ENCODE measurements at places on chromosomes 13 and 19. TPM values are rescaled to one million over a fixed set of nuclear protein-coding genes. Genes with fewer than 3 reads are reported as not detected.
A peak's percentile ranks its signal among the peaks of the same experiment; 100 is the strongest.

Gene FIZ1
- total RNA-seq = 11.9 TPM

Gene FBN3
- not detected for total RNA-seq

Gene NXNL1
- total RNA-seq = not detected

Gene SIGLEC8
- total RNA-seq = not detected

GRCh38 chr19:1748115-1748872, 5.0 kb upstream of the ONECUT3 start:
- H3K27ac ChIP-seq = peak overlapping the region; percentile 88
- no peak for DNase-seq
- H3K36me3 ChIP-seq = no peaks in the 10 kb centered on the region
- H3K4me1 ChIP-seq = peaks cover 17% of the 10 kb centered on the region
- peaks cover 29% of the 10 kb centered on the region for H3K27me3 ChIP-seq

GRCh38 chr19:19059837-19060611, 3.8 kb upstream of the SLC25A42 start:
- H3K4me3 ChIP-seq = no peak overlapping the region
- no peak overlapping the region for H3K27ac ChIP-seq
- H3K27me3 ChIP-seq = peaks cover 1% of the 10 kb centered on the region
- H3K36me3 ChIP-seq = peaks cover 7% of the 10 kb centered on the region
- no peak for DNase-seq
- peaks cover 28% of the 10 kb centered on the region for H3K4me1 ChIP-seq

DNA sequence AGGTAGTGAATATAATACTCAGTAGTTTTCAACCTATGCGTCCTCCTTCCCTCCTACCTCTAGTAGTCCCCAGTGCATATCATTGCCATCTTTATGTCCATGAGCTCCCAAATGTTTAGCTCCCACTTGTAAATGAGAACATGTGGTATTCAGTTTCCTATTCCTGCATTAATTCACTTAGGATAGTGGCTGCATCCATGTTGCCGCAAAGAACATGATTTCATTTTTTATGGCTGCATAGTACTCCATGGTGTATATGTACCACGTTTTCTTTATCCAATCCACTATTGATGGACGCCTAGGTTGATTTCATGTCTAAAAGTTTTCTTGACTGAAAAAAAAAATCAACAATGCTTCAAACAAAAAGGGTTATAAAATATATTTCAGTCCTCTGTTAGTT, 303.4 kb upstream of the SGCG start:
- H3K36me3 ChIP-seq = no peaks in the 10 kb centered on the region
- no peaks in the 10 kb centered on the region for H3K27me3 ChIP-seq
- no peak for DNase-seq
- no peak overlapping the region for H3K27ac ChIP-seq

DNA sequence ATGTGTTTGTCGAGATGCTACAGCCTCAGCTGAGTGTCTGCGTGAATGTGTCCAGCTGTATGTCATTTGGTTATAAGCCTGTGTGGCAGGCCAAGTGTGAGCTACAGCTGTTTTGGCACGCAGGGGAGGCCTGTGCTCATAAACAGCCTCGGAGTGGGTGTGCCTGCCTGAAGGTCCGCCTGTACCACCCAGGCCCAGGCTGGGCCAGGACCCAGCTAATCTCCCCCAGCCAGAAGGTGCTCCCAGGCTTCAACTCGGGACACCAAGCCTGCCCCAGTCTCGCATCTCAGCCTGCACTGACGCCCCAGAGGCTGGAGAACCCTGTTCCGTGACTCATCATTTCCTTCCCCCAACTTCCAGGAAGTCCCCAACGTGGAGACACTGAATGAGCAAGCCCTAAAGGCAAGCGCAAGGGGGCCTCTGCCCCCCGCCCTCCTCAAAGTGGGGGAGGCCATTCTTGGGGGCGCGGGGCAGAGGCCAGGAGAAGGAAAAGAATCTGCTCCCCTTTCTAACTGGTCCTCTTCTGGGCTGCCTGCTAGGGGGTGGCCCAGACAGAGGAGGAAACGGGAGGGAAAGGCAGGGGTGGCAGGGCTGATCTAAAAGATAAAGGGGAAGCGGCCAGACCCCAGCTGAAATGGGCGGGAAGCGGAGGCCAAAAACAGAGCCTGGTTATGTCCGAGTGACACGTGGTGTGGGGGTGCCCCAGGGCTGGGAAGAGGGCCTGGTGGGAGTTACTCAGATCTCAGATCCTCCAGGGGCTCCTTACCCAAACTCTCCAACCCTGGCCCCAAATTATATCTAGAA, 2.0 kb downstream of the SLC1A5 start:
- peak overlapping the region; percentile 97 for H3K4me3 ChIP-seq
- H3K36me3 ChIP-seq = peaks cover 46% of the 10 kb centered on the region

DNA sequence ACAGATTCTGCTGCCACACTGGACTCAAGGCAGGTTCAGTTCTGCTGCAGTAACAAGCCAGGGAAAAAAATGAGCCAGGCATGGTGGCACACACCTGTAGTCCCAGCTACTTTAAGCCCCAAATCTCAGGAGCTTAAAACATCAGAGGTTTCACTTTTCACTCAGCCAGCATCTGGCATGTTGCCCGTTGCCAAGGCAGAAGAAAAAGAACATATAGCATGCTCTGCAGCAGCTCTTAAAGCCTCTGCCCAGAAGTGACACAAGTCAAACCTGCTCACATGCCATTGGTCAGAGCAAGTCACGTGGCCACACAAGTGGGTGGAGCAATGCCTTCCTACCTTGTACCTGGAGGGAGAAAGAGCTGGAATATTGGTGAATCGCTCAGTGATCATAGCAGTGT, 14.7 kb upstream of the ADGRE5 start:
- peaks cover 36% of the 10 kb centered on the region for H3K4me1 ChIP-seq
- H3K36me3 ChIP-seq = no peaks in the 10 kb centered on the region
- DNase-seq = peak; percentile 50
- H3K27me3 ChIP-seq = no peaks in the 10 kb centered on the region

- H3K36me3 ChIP-seq = no peaks in the 10 kb centered on the region
- H3K4me1 ChIP-seq = no peaks in the 10 kb centered on the region
- peaks cover 6% of the 10 kb centered on the region for H3K27me3 ChIP-seq
- no peak overlapping the region for H3K27ac ChIP-seq
- no peak overlapping the region for H3K4me3 ChIP-seq
- DNase-seq = no peak
Observed at GRCh38 chr19:47996230-47996727, 1.8 kb downstream of the ELSPBP1 start.

GRCh38 chr13:71460211-71460610, 406.8 kb downstream of the DACH1 start:
- H3K36me3 ChIP-seq = no peaks in the 10 kb centered on the region
- H3K4me3 ChIP-seq = no peak overlapping the region
- no peaks in the 10 kb centered on the region for H3K27me3 ChIP-seq
- DNase-seq = no peak

- H3K27ac ChIP-seq = no peak overlapping the region
- peak; percentile 22 for DNase-seq
- H3K36me3 ChIP-seq = no peaks in the 10 kb centered on the region
- H3K27me3 ChIP-seq = peaks cover 26% of the 10 kb centered on the region
- H3K4me1 ChIP-seq = peaks cover 7% of the 10 kb centered on the region
Observed at GRCh38 chr19:40982594-40983101, 8.4 kb upstream of the CYP2B6 start.

- H3K27me3 ChIP-seq = no peaks in the 10 kb centered on the region
- no peak overlapping the region for H3K27ac ChIP-seq
- DNase-seq = no peak
- no peaks in the 10 kb centered on the region for H3K4me1 ChIP-seq
- H3K4me3 ChIP-seq = no peak overlapping the region
Observed at GRCh38 chr13:68232351-68233130, 1002.4 kb upstream of the PCDH9 start.

GRCh38 chr13:68927387-68928026, 1180.1 kb upstream of the ATXN8OS start:
- no peaks in the 10 kb centered on the region for H3K36me3 ChIP-seq
- no peak for DNase-seq
- H3K27ac ChIP-seq = no peak overlapping the region
- no peaks in the 10 kb centered on the region for H3K4me1 ChIP-seq

GRCh38 chr13:40442826-40443225, 223.6 kb downstream of the FOXO1 start:
- no peak overlapping the region for H3K27ac ChIP-seq
- no peak for DNase-seq
- H3K36me3 ChIP-seq = no peaks in the 10 kb centered on the region
- H3K4me3 ChIP-seq = no peak overlapping the region
- peaks cover 3% of the 10 kb centered on the region for H3K27me3 ChIP-seq
- H3K4me1 ChIP-seq = peaks cover 44% of the 10 kb centered on the region

- no peak for DNase-seq
- H3K27ac ChIP-seq = no peak overlapping the region
- peaks cover 6% of the 10 kb centered on the region for H3K27me3 ChIP-seq
- H3K36me3 ChIP-seq = peaks cover 5% of the 10 kb centered on the region
- no peak overlapping the region for H3K4me3 ChIP-seq
Observed at GRCh38 chr19:16139752-16140151, 3.7 kb upstream of the HSH2D start.

DNA sequence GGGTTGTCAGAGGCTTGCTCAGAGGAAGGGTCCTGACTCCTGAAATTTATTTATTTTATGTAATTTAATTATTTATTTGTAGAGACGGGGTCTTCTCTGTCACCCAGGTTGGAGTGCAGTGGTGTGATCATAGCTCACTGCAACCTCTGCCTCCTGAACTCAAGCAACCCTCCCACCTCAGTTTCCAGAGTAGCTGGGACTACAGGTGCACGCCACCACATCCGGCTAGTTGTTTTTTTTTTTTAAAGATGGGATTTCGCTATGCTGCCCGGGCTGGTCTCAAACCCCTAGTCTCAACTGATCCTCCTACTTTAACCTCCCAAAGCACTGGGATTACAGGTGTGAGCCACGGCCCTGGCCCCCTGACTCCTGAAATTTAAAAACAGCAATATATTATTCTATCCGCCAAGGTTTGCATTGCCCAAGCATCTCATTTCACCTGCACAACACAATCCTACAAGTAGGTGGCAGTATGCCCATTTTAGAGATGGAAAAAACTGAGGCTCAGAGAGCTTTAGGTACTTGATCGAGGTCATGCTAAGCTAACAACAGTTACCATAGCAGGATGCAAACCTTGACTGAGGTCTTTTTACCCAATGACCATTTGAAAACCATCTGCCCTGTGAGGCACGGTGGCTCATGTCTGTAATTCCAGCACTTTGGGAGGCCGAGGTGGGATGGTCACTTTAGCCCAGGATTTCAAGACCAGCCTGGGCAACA, 18.1 kb downstream of the ARHGEF18 start:
- H3K27me3 ChIP-seq = peaks cover 44% of the 10 kb centered on the region
- no peak overlapping the region for H3K4me3 ChIP-seq
- H3K4me1 ChIP-seq = peaks cover 12% of the 10 kb centered on the region
- H3K27ac ChIP-seq = no peak overlapping the region
- no peaks in the 10 kb centered on the region for H3K36me3 ChIP-seq

DNA sequence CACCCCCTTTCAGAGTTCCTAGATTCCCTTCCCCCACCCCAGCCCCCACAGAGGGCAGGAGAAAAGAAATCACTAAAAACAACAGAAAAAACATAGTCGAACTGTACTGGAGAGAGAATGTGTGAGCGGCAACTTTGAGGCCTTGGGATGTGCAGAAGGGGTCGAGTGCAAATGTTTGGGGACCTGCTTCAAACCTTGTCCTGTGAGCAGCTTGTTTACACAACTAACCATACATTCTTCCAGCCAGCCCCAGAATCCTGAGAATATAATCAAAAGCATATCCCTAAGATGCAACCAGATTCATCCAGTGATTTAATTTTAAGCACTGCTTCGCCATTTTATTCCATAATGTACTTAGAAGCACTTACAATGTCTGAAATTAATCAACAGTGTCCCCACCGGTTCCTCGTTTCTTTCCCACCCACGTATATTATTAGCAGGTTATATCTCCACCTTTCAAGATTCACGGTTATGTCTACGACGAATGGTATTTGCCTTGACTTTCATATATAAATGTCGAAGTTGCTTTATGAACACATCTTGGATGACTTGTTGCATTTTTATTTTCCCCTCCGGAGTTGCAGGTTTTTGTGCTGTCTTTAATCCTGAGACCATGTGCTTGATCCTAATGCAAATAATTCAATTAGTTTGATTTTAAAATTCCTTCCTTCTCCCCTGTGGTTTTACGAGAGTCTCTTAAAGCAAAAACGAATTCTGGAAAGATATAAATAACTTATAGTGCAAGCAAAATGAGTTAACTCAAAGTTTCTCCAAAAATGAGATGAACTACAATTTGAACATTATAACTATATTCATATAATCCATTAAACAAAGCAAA, 107.6 kb downstream of the ZIC5 start:
- H3K36me3 ChIP-seq = no peaks in the 10 kb centered on the region
- H3K4me3 ChIP-seq = no peak overlapping the region
- no peak for DNase-seq
- no peaks in the 10 kb centered on the region for H3K4me1 ChIP-seq
- H3K27ac ChIP-seq = no peak overlapping the region

DNA sequence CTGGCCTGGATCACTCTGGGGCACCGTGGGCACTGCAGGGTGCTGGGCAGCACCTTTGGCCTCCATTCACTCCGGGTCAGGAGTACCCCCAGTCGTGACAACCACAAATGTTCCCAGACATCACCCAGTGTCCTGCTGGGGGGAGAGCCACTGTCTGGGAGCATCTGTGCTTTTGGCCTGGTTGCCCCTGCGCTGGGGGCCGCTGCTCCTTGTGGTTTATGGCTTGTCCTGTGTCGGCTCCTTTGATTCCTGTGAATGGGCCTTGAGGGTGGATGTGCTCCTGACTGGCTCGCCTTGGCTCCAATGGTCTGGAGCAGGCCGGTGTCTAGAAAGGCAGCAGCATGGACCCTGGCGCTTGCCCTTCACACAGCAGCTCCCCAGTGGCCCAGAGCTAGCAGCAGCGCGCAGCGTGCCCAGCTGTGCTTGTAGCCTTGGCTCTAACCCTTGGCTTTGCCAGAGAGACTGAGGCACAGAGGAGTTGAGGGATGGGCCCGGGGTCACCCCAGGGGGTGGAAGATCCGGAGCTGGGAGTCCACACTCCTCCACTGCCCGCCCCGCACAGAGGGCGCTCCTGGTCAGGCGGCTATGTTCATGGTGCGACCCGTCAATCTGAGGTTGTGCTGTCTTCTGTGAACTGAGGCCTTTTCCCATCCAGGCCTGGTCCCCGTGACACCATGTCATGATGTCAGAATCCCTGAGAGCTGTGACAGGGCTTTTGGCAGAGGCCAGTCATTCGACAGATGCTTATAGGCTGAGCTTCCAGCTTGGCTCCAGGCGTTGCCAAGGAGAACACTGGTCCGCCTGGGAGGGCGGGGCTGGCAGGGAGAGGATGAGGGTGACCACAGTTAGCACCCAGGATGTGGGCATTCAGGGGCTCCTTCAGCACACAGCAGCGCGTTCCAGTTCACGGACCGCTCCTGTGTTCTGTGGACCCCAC, 4.1 kb downstream of the DAZAP1 start:
- H3K4me3 ChIP-seq = no peak overlapping the region
- no peak for DNase-seq
- H3K27me3 ChIP-seq = no peaks in the 10 kb centered on the region
- peak overlapping the region; percentile 76 for H3K27ac ChIP-seq

- peaks cover 8% of the 10 kb centered on the region for H3K27me3 ChIP-seq
- no peak overlapping the region for H3K4me3 ChIP-seq
- no peak overlapping the region for H3K27ac ChIP-seq
- no peaks in the 10 kb centered on the region for H3K36me3 ChIP-seq
Observed at GRCh38 chr19:7866399-7867091, 7.6 kb downstream of the PRR36 start.

- H3K4me1 ChIP-seq = peaks cover 11% of the 10 kb centered on the region
- no peak overlapping the region for H3K4me3 ChIP-seq
- DNase-seq = no peak
- peaks cover 7% of the 10 kb centered on the region for H3K27me3 ChIP-seq
Observed at GRCh38 chr13:51311957-51312520, 27.5 kb upstream of the SERPINE3 start.

- H3K27me3 ChIP-seq = no peaks in the 10 kb centered on the region
- no peak overlapping the region for H3K27ac ChIP-seq
- no peak overlapping the region for H3K4me3 ChIP-seq
- H3K4me1 ChIP-seq = peaks cover 9% of the 10 kb centered on the region
- H3K36me3 ChIP-seq = peaks cover 4% of the 10 kb centered on the region
- DNase-seq = no peak
Observed at GRCh38 chr19:23774106-23774505, 15.4 kb upstream of the ZNF681 start.

Measured in HFFc6 (cell line).